Chondrocyte (in vitro differentiated cells): ENCODE measurements at places on chromosomes 2 and 18. TPM values are rescaled to one million over a fixed set of nuclear protein-coding genes. Genes with fewer than 3 reads are reported as not detected.

- no peak for DNase-seq
Observed at GRCh38 chr2:65818873-65819451, 386.6 kb upstream of the SPRED2 start.

- no peak for DNase-seq
Observed at GRCh38 chr2:126221506-126221905, 434.5 kb upstream of the GYPC start.

DNA sequence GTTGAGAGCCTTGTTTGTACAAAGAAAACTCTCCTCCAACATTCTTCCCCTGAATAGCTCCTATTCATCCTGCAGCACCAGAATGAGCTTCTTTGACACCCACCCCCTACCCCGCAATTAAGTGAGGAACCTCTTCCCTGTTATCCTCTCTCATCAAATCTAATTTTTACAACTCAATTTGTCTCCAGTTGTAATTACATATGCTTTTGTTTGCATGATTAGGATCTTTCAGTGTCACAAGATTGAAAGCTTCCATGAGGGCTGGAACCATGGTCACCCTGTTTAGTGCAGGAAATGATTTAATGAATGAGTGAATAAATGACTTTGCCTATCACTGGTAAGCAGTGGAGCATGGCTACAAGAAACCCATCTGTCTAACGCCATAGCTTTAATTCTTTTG lies 334.6 kb upstream of the KLHL29 start:
- no peak for DNase-seq

- no peak for DNase-seq
Observed at GRCh38 chr18:57771193-57771592, 31.9 kb downstream of the ATP8B1 start.

Gene C2orf78
- total RNA-seq = not detected in 3 replicates

DNA sequence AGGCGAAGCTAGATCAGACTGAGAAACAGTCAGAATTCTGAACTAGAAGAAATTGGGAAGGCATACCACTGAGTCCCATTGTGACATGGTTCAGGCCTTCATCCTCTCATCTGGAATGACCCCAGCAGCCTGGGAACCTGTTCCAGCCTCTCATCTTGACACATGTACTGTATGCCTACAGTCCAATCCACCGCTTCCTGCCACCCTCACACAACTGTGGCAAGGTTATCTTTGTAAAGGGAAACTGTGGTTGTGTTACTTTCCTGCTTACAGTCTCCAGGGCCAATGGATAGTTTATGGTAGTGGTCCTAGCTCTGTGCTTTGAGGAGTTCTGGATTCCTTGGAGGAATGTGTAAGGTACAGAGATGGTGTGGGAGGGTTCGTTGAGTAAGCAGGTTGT lies 296.9 kb upstream of the TRIB2 start:
- DNase-seq = no peak

DNA sequence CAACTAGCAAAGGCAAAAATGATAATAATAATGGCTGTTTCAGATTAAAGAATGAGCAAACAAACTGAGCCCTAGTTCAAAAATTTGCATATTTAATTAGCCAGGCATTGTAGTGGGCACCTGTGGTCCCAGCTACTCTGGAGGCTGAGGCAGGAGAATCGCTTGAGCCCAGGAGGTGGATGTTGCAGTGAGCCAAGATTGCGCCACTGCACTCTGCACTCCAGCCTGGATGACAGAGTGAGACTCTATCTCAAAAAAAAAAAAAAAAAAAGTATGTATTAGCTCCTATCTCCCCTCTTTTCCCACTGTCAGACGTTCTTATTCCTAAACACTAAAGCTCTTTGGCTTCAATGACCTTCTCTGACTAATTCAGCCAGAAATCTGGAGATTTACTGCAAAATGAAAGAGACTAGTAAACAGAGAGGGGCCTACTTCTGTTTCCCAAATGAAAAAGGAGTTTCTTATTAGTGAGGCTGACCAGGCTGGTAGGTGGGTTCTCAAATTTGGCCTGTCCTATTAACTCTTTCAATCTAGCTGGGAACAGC lies 3.9 kb upstream of the SRBD1 start:
- DNase-seq = no peak

Gene TWIST2
- 1.8 to 9.1 TPM (median 2.4 TPM) in 3 replicates for total RNA-seq

GRCh38 chr2:68771211-68771751 lies 36.7 kb downstream of the ARHGAP25 start:
- DNase-seq = no peak

Gene EFHD1
- total RNA-seq = 109 to 178 TPM (median 175 TPM) in 3 replicates

- no peak for DNase-seq
Observed at GRCh38 chr2:222861411-222862105, 722 bp downstream of the ACSL3 start.
